ENCODE measurements at places on chromosomes 3 and 15.

GRCh38 chr15:23647421-23648370 is at the start of gene MAGEL2:
Gene MAGEL2, minus strand, starts transcription at chr15:23647867. Its CDS starts 125 bp downstream, at chr15:23647742.
- peak; percentile 57 for DNase-seq

DNA sequence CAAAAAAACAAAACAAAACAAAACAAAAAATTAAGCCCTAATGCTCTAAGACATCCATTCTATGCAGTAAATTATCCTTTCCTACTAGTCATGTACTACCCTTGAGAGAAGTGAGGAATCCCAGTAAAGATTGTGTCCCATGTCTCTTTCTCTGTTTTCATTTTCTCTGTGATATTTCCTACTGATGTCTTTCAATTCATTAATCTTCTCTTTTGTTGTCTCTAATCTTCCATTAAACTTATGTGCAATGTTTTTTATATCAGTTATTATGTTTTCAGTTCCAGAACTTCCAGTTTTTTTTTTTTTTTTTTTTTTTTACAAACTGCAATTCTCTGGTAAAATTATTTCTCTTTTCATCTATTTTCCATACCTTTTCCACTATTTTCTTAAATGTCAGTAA is 44.1 kb upstream of the SLC12A8 start:
- no peak for DNase-seq

DNA sequence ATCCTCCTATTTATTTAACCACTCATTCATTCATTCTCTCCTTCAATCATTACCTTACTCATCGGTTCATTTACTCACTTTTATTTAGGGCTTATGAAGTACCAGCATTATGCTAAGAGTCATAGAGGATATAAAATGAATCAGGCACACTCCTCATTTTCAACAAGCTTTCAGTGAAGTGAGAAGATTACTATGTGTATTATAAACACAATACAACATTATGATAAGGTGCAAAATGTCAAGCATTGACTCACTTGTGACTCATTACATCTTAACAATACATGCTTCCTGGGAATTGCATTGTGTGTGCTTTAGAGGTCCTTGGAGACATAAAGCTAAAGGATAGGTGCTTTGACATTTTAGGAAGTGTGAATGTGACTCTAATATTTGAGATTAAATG is 60.4 kb downstream of the PLAAT1 start:
- no peak for DNase-seq

DNA sequence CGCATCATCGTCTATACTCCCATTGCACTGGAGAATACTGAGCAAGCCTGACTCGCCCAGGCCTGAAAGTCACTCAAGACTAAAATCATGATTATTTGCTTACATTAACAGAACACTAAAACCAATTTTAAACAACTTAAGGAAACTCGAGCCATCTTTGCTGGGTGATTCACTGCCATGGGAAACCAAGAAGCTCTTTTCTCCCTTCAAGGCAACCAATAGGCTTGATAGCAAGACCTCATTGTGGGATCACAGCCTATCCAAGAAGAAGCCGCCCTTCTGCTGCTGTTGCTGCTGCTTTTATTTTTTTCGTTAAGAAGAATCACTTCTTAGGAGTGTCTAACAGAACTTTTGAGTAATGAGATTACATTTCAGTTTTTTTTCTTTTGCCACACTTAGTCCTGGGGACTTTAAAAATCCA is 479.4 kb downstream of the FOXP1 start:
- DNase-seq: peak; percentile 91

GRCh38 chr3:72985576-72985975 is 11.0 kb upstream of the PPP4R2 start:
- no peak for DNase-seq

GRCh38 chr15:48563934-48564333 is 81.6 kb downstream of the FBN1 start:
- peak; percentile 55 for DNase-seq
